ENCODE measurements at places on chromosomes 4 and X.

DNA sequence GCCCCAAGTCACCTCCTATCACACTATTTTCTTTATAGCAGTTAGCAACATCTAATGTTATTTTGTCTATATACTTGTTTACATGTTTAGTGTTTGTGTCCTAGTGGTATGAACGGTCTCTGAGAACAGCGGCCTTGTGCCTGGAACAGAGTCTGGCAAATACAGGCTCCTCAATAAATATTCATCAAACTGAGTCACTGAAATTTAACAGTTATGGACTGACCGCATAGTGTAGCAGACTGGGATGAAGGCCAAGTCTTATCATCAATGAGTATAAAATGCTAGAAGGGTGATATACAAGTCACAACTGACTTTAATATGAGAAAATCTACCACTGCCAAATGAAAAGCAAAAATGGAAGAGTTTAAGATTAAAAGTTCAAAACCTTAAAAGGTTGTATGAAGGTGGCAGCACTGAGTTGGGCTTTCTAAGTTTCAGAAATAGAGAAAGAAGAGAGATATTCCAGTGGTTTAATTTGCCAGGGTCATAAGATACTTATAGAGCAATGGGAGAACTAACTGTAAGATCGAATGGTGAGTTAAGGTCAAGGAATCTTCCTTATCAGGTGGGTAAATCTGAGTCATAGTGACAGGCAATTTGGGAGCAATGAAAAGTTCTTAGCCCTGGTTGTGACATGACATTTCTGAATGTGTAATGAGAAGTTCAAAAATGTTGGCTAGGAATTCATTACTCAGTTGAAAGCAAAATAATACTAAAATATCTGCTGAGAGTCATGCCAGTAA lies 34.9 kb downstream of the ELOVL6 start:
- DNase-seq = no peak

- no peak for DNase-seq
These were observed 15.0 kb downstream of the GAB3 start for GRCh38 chrX:154735695-154736393.

DNA sequence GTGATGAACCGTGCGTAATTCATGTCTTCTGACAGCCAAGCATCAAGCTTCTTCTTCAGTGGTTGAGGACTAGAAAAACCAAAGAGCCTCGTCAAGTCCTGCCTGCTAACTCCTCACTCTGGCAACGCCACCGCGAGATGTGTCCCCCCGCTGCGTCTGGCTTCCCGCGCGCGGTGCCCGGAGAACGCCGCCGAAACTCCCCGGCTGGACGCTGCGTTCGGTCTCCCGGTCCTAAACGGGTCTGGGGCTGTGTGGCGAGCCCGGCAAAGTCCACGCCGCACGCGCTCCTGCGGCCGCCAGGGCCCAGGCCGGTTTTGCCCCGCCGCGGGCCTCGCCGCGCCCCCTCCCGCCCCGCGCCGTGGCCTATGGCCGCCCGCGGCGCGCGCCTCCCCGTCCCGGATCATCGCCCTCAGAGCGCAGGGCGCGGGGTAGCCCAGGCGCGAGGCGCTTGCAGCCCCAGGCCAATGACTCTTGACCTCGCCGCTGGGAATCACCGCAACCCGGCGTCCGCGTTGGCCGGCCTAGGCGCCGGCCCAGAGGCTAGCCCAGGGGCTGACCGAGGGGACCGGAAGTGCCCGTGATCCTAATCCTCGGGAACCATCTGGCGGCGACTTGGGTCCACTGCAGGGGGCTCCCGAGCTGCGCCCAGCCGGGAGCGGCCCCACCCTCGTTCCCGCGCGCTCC lies at the start of gene AADAT:
Gene AADAT, minus strand, starts transcription at position 289 of the 684 bp plus-strand sequence. Its CDS starts 266 bp downstream, at position 23.
- peak; percentile 25 for DNase-seq

- DNase-seq = peak; percentile 29
These were observed 4.2 kb upstream of the ZNF157 start for GRCh38 chrX:47366041-47366722.

DNA sequence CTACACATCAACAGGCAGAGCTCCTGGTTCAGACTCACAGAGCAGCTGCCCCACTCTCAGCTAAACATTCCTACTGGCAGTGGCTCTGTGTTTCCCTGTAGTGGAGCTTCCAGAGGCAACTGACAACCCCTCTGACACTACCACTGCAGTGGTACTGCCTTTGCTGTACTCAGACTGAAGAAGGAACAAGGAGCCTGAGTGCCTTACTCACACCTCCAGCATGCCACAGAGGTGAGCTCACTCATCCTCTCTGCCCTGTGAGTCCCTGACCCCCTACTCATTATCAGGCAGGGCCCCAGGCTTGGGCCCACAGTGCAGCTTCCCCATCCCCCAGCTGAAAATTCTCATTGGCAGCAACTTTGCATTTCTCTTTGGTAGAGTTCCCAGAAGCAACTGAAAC lies 240.5 kb upstream of the POF1B start:
- no peak for DNase-seq

DNA sequence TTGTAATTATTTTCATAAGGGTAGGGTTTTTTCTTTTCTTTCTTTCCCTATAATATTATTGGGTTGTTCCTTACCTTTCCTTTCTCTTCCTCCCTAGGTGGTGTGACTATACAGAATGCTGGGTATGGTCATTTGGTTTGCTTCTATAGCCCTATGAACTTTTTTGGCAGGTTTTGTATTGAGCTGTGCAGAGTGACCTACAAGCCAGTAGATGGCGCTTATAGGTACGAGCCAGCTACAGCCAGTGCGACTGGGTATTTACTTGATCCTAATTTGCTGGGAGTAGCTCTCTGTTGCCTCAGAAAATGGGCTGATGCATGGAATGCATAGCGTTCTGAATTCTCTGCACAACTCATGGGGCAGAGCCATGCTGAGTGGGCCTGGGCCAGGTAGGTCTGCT lies 423.3 kb downstream of the MAGEE1 start:
- DNase-seq = no peak

GRCh38 chr4:94363136-94363655 lies 20.6 kb upstream of the HPGDS start:
- no peak for DNase-seq

DNA sequence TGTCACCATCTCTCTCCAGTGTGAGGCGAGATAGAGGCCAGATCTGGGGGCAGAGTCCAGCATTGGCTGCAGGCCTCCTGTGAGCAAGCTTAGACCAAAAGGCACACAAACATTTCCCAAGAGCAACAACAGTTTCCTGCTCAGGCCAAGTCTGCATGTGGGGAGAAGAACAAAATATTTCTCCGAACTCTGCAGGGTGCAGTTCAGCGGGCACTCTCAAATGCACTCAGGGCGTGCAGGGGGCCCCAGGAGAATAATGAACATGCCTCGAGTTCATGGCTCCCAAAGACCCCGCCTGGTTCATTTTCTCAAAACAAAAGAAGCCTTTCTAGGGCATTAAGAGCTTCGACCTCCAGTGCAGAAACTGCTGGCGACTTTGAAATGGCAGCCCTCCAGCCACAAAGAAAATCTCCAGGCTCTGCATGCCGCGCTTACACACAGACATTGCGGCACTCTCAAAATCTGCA lies 57.8 kb upstream of the HELT start:
- no peak for DNase-seq

DNA sequence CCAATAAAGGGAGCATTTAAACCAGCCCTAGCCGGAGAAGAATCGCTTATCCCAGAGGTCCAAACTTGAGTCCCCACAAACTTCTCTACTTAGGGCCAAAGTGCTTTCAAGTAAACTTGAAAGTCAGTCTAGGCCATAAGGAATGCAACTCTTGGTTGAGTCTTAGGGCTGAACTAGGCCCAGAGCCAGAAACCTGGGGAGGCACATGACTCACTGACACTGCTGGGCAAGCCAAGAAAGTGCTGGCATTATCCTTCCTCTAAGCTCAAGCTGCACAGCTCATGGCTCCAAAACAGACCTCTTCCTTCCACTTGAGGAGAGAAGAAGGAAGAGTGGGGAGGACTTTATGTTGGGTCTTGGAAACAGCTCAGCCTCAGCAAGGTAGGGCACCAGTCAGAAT lies 1257.3 kb upstream of the DIAPH2 start:
- DNase-seq = no peak

- DNase-seq = no peak
These were observed 133.8 kb downstream of the PALLD start for GRCh38 chr4:168630445-168631187.

- no peak for DNase-seq
These were observed 541.4 kb downstream of the ADGRL3 start for GRCh38 chr4:61741327-61742096.

- DNase-seq = no peak
These were observed 19.7 kb downstream of the IRAK1 start for GRCh38 chrX:154000051-154000450.

Data from GM12892 (cell line).